CD4-positive, alpha-beta memory T cell (primary cell): ENCODE measurements at places on chromosomes 7 and 10. TPM values are rescaled to one million over a fixed set of nuclear protein-coding genes. Genes with fewer than 3 reads are reported as not detected.

GRCh38 chr7:123871998-123872867, 27.3 kb downstream of the HYAL4 start:
- peak; percentile 6 for DNase-seq

DNA sequence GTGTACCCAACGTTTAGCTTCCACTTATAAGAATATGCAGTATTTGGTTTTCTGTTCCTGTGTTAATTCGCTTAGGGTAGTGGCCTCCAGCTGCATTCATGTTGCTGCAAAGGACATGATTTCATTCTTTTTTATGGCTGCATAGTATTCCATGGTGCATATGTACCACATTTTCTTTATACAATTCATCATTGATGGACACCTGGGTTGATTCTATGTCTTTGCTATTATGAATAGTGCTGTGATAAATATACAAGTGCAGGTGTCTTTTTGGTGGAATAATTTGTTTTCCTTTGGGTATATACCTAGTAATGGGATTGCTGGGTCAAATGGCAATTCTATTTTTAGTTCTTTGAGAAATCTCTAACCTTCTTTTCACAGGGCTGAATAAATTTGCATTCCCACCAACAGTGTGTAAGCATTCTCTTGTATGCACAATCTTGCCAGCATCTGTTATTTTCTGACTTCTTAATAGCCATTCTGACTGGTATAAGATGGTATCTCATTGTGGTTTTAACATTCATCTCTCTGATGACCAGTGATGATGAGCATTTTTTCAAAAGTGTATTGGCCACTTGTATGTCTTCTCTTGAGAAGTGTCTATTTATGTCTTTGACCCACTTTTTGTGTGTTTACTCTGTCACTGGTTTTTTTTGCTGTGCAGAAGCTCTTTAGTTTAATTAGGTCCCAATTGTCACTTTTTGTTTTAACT, 72.5 kb upstream of the CC2D2B start:
- DNase-seq = no peak

DNA sequence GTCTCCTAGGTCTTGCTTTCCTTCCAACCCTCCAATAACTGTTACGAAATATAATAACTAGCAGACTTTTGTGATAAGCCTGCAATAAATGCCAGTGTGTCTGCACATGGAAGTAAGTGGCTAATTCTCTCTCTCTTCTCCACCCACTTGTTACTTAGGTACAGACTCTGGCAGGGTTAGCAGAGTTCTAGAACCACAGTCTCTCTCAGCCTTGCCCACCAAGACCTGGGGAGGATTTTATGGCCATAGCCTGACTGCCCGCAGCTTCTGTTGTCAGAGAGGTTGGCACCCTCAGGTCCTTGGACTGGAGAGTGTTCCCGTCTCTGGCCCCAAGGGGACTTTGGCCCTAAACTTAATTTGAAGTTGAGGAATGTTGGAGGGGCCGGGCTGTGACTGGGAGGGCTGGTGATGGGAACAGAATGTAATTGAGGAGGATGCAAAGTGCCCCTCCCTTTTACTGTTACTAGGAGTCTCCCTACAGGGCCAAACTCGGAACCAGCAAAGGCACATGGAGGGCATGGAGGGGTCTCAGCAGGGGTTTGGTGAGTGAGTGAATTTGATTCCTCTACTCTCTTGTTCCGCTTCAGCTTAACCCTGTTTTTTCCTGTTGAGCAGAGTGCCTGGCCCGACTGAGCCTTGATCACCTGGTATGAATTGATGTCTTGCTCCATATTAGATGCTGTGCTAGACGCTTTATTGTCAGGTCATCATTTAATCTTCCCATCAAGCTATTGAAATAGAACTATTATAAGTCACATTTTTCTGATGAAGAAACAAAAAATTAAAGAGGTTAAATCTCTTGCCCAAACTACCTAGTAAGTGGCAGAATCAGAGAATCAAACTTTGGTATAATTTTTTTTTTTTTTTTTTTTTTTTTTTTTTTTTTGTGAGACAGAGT, 37.0 kb upstream of the LCOR start:
- DNase-seq = no peak

Gene TEX47
- not detected for total RNA-seq

Gene FXYD4
- total RNA-seq = not detected

DNA sequence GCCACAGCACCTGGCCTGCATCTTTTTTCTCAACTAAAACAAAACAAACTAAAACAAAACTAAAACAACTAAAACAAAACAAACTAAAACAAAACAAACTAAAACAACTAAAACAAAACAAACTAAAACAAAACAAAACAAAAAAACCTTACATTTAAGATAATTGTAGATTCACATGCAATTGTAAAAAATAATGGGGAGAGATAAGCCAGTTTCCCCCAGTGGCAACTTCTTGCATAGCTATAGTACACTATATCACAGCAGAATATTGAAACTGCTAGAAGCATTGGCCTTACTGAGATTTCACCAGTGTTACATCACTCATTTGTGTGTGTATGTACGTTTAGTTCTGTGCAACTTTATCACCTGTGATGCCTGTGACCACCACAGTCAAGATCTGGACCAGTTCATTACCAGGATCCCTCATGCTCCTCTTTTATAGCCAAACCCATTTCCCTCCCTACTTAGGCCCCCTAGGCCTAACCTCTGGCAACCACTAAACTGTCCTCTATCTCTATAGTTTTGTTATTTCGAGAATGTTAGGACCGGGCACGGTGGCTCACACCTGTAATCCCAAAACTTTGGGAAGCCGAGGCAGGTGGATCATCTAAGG, 9.3 kb downstream of the FXYD4 start:
- DNase-seq = no peak

Gene ANKRD61
- total RNA-seq = not detected

GRCh38 chr10:58543141-58543540, 30.5 kb downstream of the BICC1 start:
- no peak for DNase-seq

Gene PTPRZ1
- not detected for total RNA-seq

DNA sequence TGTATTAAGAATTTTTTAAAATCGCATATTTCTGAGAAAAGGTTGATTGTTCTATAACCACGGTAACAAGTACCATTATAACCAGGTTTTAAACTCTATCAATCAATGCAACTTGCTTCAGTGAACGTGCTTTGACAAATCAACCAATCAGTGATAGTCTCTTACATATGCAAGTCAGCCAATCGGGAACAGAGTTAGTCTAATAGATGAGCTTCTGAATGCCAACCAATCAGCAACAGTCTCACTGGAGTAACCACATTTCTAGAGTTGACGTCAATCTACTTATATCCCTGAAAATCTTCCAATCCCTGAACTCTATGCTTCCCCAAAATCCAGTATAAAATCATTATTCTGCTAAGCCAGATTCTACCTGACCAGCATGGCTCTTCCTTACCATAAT, 44.7 kb upstream of the TRUB1 start:
- DNase-seq = no peak

- DNase-seq = no peak
These were observed 249.8 kb upstream of the VSTM2A start for GRCh38 chr7:54292171-54292925.

Gene KAT6B
- 63.6 TPM for total RNA-seq

DNA sequence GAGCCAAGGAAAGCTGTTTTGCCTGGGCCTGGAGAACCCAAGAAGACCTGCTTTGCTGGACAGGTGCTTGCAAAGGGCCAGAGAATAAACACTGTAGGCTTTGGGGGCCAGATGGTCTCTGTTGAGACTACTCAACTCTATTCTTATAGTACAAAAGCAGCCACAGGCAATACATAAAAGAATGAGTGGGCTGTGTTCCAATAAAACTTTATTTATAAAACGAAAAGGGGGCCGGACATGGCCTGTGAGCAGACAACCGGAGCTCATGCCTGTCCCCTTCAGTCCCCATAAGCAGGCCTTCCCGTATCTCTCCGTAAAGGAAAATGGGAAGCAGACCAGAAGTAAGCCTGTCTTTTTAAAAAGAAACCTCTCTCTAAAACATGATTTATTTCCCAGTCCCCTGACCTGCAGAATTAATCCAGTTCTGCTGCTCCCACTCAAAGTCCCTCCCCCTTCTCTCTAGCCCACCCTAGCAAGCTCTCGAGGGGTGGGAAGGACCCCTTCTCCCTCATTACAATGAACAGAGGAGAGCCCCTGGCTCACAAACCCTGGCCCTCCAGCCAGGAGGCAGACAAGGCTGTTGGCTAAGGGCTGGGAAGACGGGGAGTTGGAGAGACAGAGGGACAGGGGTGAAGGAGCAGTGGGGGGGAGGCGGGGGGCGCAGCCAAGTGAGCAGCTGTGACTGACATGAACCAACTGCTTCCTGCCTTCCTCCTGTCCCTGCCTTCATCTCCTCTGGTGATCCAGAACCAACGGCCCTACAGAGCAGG, 177.8 kb downstream of the NEURL1 start:
- DNase-seq = no peak

DNA sequence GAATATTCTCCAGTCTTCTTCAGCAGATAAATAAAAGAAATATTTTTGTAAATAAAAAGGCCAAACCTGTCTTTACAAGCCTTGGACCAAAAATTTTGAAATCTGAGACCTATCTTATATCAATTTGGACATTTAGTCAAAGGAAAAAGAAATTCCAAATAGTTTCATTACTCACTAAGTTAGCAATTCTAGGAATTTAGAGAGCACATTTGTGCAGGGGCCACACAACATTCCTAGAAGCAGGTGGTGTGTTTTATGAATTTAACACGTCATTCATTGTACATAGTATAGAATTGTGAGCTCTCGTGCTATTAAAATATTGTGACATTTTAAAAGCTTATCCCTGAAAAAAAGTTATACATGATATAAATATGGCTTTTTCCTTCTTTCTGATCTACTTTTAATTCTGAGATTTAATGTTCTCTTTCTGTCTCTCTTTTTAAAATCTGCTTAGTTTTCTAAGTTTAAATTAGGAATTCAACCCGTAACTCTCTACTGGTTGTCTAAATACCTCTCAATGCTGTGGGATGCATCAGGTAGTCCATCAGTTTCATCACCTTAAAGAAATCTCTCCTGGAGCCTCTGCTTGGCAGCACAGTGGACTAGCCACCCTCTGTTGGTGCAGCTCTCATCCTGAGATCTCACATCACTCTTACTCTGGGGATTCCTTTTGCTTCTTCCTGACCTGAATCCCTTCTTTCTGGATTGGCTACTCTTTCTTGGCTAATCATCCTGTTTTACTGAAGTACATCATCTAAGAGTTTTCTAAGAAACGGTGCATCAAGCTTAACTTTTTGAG, 124.5 kb downstream of the SEMA3E start:
- DNase-seq = no peak

GRCh38 chr7:129748356-129749109, 137.0 kb downstream of the NRF1 start:
- DNase-seq = no peak

Gene SPDYE18
- 1.5 TPM for total RNA-seq

DNA sequence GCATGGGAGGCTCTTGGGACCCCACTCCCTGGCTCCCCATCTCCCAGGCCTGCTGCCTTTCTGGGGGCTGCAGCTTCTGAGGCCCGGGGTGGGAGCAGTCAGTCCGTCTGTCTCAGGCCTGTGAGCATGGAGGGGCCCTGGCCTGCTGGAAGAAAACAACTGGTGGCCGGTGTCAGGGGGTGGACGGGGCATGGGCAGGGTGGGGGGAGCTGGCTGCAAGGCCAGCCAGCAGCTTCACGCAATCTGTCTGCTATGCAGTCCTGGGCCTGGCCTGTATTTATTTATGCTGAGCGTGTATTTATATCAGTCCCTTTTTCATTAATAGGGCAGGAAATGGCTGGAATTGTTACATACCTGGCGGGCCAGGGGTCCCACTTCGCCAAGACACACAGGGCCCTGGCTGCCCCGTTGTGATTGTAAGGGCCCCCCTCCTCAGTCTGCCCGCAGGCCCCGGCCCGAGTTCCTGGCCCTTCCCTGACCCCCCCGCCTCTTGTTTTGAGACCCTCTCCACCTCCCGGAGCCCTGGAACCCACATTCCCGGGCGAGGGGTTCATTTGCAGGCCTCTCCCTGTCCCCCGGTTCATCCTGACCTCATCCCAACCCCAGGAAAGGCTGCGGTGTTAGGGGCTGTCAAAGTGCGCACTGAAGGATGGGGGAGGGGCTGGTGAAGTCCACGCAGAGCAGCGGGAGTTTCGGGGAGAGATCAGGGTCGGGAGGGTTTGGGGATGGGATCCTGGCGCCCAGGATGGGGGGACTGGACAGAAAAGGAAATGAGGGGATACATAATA, 8.2 kb downstream of the TMEM270 start:
- no peak for DNase-seq

Gene FAS
- 44.2 TPM for total RNA-seq

Gene ZNF735
- total RNA-seq = not detected

Gene LRRC18
- total RNA-seq = not detected

DNA sequence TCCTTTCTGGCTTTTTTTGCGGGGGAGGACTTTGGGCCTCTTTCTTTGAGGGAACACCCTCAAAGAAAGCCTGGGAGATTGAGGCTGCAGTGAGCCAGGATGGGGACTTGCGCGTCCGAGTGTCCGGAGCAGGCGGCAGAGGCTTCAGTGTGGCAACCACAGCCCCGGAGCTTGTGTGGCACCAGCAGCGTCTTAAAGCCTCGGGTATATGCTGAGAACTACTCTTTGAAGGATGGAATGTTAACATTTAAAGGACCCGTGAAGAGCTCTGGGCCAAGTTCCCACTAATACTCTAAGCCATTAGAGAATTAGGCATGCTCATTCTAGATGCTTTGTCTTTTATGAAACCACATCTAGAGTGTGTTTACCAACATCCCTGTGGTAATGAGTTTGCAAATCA, 168.2 kb downstream of the SEPTIN7 start:
- DNase-seq = no peak

DNA sequence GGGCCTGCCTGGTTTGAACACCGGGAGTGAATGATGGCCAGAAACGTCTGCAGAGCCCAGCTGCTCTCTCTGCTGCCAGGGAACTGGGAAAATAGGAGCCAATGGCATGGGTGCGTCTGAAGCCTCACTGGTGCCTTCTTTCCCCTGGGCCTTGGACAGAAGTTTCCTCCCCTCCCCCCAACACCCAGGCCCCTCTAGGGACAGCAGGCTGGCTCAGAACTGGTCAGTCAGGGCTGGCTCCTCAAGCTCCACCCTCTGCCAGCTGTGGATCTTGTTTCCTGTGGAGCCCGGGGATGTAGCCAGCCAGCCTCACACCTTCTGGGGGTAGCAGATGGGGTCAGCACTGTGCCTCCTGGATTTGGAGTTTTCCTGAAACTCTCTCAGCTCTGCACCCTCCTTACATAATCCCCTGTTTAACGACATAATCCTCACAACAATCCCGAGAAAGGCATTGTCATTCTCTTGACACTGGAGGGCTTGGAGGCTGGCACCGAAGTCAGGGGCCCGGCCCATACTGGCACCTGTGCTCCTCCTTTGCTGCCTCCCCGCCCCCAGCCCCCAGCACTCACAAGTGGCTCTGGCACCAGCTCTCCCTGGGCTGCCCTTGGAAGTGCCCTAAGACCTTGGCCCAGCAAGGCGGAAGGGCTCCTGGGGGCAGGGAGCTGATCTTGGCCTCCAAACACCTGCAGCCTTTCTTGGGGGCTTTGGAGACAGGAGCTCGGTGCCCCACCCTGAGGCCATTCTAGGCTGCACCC, 5.7 kb downstream of the LDB3 start:
- DNase-seq = no peak

DNA sequence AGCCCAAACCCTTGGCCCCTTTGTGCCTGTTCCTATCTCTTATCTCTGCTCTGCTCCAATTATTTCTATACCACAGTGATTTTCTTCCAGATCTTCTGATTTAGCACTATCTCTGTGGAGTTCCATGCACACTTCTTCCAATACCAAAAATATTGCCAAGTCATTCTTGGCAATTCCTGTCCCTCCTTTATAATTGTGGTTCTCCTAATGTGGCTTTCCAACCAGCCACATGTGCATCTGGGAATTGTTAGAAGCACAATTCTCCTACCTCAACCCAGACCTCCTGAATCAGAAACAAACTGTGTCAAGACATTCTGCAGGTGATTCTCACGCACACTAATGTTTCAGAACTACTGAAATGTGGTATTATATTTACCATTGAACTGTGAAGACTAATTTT, 447.8 kb upstream of the IGFBP3 start:
- no peak for DNase-seq
